ENCODE measurements at places on chromosomes 5 and 9.

- no peak for DNase-seq
Observed at GRCh38 chr5:154794525-154795234, 39.5 kb downstream of the LARP1 start.

- no peak for DNase-seq
Observed at GRCh38 chr5:432928-433791, 9.8 kb upstream of the EXOC3 start.

DNA sequence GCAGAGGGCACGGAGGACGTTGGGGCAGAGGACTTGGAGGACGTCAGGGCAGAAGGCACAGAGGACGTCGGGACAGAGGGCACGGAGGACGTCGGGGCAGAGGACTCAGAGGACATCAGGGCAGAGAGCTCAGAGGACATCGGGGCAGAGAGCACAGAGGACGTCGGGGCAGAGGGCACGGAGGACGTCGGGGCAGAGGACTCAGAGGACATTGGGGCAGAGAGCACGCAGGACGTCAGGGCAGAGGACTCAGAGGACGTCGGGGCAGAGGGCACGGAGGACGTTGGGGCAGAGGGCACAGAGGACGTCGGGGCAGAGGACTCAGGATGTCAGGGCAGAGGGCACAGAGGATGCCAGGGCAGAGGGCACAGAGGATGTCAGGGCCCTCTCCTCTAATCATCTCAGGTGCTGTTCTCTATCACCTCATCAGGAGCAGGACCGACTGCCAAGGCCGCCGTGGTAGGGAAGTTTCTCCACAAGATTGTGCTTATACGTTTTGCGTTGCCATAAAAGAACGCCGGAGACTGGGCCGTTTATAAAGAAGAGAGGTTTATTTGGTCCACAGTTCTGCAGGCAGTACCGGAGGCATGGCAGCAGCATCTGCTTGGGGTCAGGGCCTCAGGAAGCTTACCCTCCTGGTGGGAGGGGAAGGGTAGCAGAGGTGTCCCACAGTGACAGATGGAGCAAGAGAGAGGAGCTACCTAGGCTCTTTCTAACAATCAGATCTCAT lies 29.4 kb upstream of the ADAMTS2 start:
- DNase-seq: no peak

GRCh38 chr9:77015327-77016048 lies 4.0 kb upstream of the FOXB2 start:
- no peak for DNase-seq

DNA sequence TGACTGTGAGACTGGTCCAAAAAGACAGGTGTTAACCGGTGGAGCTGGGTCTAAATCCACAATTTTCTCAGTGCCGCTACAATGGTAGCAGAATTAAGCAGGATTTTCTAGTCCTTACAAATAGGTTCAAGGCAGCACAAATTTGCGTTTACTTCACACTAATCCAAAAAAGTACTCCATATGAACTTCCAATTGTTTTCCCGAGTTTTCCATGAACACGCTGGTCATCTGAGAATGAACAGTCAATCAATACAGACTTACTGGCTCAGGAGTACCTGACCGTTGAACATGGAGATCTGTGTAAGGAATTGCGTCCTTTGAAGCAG lies 709 bp downstream of the SLC35D2 start:
- DNase-seq: no peak

GRCh38 chr5:74641735-74642542 lies 1.4 kb upstream of the ENC1 start:
- DNase-seq: peak; percentile 58

- DNase-seq: no peak
Observed at GRCh38 chr9:98801969-98802371, 5.5 kb upstream of the GALNT12 start.

- DNase-seq: no peak
Observed at GRCh38 chr5:102312586-102313370, 16.7 kb upstream of the SLCO4C1 start.

Measured in immature natural killer cell (primary cell).